Stimulated activated CD4-positive, alpha-beta T cell treated with anti-CD3 and anti-CD28 coated beads, TNF-alpha, amount 100 ng/mL, for 4 hours (primary cell): ENCODE measurements at places on chromosomes 12 and 14.

- no peak for DNase-seq
These were observed 7.1 kb upstream of the ASCL1 start for GRCh38 chr12:102950107-102950949.

DNA sequence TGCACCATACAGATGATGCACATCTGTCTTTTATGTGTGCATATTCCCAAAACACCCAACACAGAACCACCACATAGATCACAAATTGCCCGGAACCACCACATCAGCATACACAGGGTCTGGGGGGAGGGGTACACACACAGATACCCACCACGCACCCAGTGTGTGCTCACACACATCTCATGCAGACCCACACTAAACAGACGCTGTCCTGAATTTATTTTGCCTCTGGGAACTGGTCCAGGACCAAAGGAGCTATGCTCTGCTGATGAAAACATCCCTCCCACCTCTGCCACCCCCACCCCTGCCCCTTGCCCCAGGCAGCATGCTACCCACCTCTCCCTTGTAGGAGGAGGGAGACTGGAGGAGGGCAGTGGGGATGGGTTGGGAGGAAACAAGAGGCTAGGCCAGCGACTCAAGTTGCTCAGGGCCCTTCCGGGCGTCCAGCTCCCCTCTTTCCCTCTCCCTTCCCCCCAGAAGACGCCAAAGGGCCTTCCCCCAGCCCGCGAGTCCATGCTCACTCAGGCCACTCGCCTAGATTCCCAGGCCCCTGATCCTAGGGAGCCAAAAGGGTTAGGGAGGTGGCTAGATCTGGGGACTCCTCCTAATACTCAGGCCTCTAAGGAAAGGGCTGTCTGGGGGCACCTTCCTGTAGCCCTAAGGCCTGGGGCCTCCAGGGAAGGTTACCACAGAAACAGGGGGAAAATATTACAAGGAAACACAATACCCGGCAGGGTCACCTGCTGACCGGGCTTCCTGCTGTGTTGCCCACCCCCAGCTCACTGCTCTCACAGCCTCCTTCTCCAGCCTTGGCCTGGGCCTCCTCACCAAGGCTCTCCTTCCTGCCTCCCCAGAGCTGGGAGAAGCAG, 3.1 kb downstream of the HDAC7 start:
- DNase-seq, result no peak

GRCh38 chr14:23047034-23047634, 5.1 kb downstream of the PSMB11 start:
- no peak for DNase-seq

GRCh38 chr12:117521346-117521745, 159.9 kb upstream of the NOS1 start:
- no peak for DNase-seq

DNA sequence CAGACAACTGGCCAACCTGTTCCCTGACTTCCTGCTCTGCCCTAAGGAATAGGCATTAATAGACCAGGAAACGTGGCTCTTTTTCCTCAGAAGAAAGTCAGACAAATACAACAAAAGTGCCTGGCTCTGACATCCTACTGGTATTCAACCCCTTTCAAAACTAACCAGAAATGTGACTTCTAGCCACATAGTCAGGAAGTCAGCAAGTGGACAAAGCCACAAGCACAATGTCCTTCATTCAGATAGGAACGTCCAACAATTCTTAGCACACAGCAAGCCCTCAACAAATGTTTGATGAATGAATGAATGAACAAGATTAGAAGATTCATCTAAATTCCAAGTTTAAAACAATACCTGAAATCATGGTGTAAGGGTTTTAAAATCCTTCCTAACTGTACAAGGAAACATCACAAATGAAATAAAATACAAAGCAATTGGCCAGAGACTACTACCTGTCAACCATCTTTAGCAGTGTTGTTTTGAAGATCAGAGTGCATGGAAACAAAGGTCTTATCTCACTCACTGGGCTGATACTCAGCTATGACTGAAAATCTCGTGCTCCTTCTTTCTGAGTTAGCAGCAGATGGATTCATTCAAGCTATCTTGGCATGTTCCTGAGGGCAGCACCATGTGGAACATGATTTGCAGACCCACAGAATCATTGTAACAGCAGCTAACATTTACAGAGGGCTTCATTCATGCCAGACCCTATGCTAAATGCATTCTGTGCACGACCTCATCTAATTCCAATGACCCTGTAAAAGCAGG, 16.5 kb downstream of the APPL2 start:
- no peak for DNase-seq

DNA sequence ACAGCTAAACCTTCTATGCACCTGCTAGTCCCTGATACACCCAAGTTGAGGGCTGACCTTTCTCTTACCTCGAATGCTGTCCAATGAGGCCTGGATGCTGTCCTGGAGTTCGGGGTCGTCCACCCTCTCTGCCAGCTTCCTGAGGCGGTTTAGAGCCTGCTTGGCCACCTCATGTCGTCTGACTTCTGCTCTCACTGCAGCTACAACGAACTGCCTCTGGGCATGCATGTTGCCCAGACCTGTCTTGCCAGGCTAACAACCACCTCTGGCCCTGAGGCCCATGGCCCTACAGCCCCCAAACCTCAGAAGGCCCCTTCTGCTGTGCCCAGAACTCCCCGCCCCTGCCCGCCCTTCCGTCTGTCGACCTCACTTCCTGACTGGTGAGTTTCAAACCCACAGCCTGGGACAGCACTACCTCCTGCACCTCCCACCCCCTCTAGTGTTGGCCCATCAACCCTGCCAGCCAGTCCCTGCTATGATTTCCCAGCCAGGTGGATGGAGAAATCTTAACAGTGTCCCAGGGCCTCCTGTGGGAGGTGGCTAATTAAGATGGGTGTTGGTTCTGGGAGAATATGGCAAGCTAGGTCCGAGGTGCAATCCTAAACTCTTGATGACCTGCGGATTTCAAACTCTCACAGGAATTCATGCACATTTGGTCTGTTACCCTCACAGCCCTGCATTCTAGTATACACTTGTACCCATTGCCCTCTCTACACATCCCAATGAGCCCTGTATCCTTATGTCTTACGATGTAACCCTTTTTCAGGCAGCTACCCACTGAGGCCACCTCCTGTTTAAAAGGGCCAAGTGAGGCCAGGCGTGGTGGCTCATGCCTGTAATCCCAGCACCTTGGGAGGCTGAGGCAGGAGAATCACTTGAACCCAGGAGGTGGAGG, 2.7 kb upstream of the TSPAN31 start:
- DNase-seq, result peak; percentile 55

- DNase-seq, result no peak
These were observed 10.7 kb downstream of the CCDC196 start for GRCh38 chr14:66496911-66497310.

DNA sequence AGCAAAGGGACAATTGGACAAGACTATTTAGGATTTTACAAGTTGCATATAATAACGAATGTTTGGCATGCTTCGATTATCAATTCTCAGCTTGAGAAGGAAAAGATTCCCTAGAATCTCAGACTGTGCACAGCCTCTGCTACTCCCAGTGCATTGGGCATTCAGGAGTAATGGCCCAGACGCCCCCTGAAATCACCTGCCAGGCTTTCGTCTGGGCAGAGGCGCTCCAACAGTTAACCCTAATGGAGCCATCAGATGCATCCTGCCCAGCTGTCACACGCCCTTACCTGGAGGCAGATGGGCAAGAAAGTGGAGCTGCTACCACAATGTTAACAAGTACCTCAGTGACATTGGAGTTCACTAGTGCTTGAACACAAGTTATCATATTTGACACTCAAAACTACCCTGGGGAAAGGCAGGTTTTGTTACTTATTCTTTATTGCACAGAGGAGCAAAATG, 927 bp upstream of the LRP6 start:
- DNase-seq, result no peak

- DNase-seq, result no peak
These were observed 1449.0 kb upstream of the FLRT2 start for GRCh38 chr14:84080944-84081343.

DNA sequence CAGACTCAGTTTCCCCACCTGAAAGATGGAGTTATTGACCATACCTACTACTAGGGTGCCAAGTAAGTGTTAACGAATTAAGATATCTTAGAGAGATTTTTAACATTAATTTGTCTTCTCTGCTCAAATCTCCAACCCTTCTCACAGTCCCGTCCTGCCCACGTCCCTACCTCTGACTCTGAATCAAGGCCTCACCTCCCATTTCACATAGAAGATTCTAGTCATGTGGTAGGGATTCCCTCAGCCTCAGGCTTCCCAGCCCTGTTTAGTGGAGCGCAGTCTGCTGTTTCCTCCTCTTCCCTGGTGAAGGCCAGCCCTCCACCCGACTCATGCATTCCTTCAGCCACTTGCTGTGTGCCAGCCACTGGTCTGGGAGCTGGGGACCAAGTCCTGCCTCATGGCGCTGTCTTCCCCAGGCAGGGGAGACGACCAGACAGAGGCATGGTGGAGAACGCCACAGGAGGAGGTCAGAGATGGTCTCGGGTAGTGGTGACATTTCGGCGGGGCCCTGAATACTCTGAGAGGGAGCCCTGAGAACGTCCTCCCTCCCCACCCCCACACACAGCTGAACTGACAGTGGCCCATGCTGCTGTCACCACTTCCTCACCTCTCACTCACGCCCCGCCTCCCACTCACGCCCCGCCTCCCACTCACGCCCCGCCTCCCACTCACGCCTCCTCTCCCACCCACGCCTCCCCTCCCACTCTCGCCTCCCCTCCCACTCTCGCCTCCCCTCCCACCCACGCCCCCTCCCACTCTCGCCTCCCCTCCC, 38.8 kb downstream of the TMEM63C start:
- DNase-seq, result no peak

- DNase-seq, result no peak
These were observed 485.5 kb downstream of the BCAT1 start for GRCh38 chr12:24463375-24463774.

- DNase-seq, result no peak
These were observed 379.8 kb downstream of the DPF3 start for GRCh38 chr14:72513965-72514659.

- no peak for DNase-seq
These were observed 187.3 kb downstream of the CHST11 start for GRCh38 chr12:104643819-104644669.

- no peak for DNase-seq
These were observed 14.0 kb upstream of the FBXO33 start for GRCh38 chr14:39446131-39446744.

GRCh38 chr12:103085541-103085940, 128.1 kb downstream of the ASCL1 start:
- no peak for DNase-seq

DNA sequence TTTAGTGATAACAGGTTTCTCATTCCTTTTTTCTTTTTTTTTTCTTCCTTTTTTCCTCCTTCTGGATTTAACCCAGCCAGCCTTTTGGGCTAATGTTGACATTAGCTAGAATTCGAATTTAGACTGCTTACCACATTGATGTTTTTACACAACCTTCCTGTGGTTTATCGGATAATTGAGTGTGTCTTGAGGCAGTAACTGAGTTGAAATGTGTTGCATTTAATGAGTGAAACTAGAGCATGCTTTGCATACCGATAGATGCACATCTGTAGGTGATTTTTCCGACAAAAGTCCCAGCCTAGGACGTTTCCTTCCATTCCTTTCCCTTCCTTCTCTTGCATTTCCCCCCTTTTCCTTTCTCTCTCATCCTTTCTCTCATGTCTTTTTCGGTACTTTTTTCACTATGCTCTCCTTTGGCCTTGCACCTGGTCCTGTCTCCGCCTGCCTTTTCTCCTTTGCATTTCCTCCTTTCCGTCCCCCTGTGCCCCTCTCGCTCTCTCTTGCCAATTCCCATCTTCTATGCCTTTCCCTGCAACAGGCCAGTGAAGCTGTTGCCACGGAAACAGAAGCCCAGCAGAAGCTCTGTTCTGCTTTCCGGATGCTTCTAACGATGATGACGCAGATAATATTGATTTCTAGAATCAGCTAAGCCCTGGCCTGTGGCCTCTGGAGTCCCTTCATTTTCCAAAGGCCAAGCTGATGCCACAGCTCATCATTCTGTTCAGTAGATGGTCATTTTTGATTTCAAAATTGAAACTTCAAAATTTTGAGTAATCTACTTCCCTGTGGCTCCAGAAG, 76.1 kb downstream of the SLC25A47 start:
- DNase-seq, result no peak

GRCh38 chr12:75665216-75665615, 153.8 kb upstream of the KRR1 start:
- no peak for DNase-seq

GRCh38 chr12:24554612-24555295, 394.1 kb downstream of the BCAT1 start:
- DNase-seq, result no peak

DNA sequence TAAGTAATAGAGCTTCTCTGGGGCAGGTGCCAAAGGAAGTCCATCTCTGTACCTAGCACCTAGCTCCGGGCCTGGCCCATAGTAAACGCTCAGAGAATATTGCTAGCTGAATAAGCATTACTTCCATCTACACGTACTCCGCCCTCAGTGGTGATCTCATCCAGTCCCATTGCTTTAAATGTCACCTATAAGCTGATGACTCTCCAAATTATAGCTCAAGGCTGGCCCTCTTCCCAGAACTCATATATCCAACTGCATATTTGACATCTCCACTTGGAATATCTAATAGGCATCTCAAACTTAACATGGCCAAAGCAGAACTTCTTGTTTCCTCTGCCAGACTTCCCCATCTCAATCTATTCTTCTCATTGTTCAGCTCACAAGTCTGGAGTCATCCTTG, 6.9 kb upstream of the DYNLL1 start:
- DNase-seq, result no peak

GRCh38 chr12:13248964-13249363, 52.4 kb downstream of the EMP1 start:
- no peak for DNase-seq
